ENCODE measurements at places on chromosomes 16 and 17.

DNA sequence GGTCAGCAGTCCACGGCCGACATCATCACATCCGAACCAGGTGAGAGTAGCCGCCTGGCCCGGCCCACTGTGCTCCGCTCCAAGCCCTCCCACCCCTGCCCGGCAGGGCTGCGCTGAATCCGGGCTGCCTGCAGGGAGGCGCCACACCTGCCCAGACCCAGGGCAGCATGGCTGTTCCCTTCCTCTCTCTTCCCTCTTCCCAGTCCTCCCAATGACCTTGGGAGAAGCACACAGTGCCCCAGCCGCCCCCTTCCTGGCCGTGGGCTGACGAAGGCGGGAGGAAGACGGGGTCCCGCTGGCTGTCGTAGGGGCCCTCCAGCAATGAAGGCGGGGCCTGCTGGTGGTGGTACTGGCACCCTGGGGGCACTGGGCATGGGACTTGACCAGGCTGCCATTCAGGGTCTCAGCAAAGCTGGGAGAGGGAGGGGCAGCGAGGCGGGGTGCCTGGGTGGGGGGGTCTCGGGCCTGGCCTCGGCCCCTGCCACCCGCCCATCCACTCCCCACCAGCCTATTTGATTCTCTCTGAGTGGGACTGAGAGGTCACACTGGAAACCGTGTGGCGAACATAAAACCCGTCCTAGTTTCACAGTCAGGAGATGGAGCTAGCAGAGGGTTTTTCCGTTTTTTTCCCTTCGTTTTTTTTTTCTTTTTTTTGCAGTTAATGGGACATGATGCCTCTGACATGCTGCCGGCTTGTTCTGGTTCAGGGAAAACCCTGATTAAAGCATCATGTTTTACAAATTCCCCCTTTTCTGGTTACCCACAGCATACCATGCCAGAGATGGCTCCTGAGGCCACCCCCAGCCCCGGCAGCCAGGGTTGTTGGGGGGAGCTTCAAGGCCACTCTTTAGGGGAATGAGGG, 50.6 kb downstream of the BAHCC1 start:
- DNase-seq, result no peak

- no peak for DNase-seq
Observed at GRCh38 chr17:37576281-37576680, 32.9 kb downstream of the SYNRG start.

GRCh38 chr17:33073416-33073815, 81.8 kb downstream of the SPACA3 start:
- no peak for DNase-seq

GRCh38 chr16:50797456-50797855, 55.6 kb downstream of the CYLD start:
- DNase-seq, result no peak

DNA sequence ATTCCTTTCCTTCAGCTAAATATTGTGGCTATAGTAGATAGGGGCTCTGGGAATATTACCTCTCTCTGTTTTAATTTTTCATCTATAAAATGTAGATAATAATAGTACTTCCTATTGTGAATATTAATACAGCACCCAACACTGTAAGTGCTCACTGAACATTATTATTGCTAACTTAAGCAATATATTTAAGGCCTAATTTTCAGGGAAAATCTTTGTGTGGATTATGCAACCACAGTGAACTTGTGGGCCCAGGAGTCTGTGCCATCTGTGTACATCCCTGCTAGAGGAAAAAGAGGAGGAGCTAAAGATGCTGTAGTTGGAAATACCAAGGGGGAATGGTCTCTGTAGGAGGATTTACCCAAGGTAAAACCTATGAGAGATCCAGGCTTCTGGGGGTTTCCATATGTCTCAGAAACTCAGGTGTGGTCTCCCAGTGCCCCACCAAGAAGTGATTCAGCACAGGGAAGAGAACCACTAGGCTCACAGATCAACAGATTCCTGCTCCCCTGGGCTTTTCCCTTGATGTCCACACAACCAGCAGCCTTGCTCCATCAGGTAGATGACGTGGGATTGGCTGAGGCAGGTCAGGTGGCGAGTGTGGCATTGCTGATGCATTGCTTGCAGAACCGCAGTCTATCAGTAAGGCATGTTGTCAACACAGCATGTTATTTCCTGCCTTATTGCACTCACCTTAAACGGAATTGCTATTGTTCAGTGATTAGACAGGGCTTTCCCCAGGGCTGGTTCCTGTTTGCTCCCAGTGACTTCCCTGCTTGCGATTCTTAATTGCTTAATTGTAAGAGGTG, 1.6 kb upstream of the N4BP1 start:
- peak; percentile 72 for DNase-seq

DNA sequence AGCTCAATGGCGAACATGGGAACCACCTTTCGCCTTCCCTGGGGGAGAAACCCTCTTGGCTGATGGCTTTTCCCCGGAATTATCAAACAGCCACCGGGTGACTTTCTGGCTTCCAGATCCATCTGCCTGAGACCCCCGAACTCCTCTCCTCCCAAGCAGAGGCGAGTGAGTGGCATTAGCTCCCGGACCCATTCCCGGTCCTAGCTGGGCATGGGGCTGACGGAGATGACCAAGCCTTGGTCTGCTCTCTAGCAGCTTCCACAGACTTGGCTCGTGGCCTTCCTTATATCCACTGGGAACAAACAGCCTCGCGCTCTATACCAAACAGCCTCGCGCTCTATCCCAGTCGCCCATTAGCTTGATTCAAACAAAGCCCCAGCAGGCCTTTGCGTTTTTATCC, 62.4 kb downstream of the CCDC182 start:
- no peak for DNase-seq

GRCh38 chr16:23920899-23921298, 85.1 kb downstream of the PRKCB start:
- no peak for DNase-seq

DNA sequence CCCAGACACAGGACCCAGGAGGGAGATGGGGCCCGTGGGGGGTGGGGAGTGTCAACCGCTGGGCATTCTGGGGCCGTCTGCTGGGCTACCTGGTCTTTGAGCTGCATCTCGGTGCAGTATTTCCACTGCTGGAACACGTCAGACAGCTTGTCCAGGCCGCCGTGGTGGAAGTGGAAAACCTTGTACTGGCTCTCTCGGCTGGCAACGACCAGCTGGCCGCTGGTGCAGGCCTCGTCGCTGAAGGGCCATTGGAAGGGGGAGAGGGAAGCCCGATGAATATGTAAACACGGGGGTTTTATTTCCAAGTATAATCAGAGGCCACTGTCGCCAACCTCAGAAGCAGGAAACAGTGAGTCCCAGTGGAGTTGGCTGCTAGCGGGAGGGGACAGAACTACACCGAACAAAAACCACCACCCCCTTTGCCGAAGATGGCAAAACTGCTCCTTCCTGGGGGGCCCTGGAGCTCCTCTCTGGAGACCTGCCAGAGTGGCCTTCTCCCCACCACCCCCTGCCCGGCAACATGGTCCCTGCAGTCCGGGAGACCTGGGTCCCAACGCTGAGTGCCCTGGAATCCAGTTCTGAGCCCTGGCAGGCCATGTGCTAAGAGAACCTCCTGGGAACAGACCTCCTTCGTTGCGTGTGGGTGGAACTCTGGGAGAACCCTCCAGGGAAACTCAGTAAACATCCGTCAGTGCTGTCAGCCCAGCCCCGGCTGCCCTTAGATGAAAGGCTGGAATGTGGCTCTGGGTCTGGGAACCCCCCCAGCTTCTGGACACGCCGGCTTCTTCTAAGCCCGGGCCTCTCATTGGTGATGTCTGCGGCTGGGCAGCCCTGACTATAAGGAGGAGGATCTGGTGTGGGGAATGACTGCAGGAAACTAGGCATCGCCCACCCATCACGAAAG, 84.1 kb downstream of the TBC1D16 start:
- DNase-seq, result peak; percentile 14

- no peak for DNase-seq
Observed at GRCh38 chr16:87303431-87303930, 13.7 kb downstream of the C16orf95 start.

GRCh38 chr16:21684199-21684598, 20.4 kb downstream of the OTOA start:
- peak; percentile 43 for DNase-seq

DNA sequence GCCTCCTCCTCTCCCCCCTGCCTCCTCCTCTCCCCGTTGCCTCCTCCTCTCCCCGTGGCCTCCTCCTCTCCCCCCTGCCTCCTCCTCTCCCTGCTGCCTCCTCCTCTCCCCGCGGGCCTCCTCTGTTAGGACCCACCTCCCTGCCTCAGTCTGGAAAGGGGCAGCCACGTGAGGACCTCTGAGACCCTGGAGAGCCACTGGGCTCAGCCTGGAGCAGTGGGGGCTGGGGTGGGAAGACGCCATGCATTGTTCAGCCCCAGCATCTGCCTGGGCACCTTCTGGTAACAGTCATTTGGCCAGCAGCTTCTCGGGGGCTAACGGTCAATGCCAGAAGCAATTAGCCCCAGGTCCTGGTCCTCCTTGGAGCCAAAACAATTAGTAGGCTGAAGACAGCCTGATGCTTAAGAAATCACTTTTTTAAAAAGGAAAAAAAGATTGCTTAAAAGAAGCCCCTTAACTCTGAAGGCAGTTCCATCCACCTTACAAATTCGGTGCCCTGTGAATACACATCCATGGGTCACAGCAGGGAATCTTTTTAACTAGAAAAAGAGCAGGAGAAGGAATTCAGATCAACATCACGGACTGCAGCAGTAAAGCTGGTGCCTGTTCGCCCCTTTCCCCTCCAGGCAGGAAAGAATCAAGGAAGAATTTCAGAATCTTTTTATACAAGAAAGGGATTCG, 29.8 kb downstream of the NXN start:
- DNase-seq, result no peak

DNA sequence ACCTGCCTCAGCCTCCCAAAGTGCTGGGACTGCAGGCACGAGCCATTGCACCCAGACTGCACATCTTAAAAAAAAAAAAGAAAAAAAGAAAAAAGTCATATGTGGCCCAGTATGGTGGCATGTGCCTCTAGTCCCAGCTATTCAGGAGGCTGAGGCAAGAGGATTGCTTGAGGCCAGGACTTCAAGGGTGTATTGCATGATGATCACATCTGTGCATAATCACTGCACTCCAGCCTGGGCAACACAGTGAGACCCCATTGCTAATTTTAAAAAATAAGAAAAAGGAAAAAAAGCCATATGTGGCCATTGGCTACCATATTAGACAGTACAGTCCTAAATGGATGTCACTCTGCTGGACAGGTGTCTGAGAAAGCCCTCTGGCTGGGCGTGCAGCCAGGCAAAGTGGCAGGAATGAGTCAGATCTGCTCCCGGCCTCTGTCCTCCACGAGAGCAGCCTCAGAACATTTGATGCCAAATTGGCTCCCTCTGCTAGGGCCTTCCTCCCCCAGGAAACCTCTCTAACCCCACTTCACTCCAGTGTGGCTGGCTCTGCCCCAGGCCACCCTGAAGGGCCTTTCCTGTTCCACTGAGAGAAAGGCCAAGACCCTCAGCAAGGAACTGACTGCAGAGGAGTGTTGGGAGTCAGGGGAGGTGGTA, 14.7 kb downstream of the CA7 start:
- no peak for DNase-seq
